ENCODE measurements at places on chromosomes 1 and 21.

GRCh38 chr21:45088729-45089128 lies 14.3 kb downstream of the ADARB1 start:
- DNase-seq, result no peak

DNA sequence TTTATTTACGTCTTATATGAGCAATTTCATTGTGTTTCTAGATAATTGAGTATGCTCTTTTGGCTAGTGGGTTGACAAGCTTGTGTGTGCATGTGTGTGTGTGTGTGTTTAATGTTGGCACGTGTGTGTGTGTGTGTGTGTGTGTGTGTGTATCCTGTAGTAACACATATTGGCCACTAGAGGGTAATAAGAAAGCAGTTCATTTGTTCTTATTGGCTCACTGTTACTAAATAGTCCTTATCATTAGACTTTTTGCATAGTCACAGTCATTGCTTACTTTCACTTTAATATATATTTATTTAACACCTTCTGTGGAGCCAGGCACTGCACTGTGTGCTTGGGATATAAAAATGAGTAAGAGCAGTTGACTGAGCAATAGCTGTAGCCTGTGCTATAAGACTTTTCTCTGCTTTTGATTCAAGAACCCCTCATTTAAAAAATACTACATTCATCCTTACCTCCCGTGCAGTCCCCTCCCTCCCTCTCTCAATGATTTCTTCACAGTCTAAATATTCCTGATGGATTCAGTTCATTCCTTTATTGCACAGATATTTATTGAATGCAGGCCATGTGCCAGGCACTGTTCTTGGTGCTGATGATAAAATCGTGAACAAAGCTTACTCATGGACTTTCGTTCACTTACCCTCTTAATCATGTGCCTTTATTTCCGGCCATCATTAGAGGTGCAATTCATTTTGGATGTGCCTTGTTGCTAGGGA lies 96.7 kb downstream of the DYRK1A start:
- no peak for DNase-seq

- no peak for DNase-seq
Measured at GRCh38 chr1:231318568-231318967, 19.1 kb downstream of the EXOC8 start.

GRCh38 chr1:114314098-114314497 lies 160.4 kb upstream of the SYT6 start:
- DNase-seq, result no peak

DNA sequence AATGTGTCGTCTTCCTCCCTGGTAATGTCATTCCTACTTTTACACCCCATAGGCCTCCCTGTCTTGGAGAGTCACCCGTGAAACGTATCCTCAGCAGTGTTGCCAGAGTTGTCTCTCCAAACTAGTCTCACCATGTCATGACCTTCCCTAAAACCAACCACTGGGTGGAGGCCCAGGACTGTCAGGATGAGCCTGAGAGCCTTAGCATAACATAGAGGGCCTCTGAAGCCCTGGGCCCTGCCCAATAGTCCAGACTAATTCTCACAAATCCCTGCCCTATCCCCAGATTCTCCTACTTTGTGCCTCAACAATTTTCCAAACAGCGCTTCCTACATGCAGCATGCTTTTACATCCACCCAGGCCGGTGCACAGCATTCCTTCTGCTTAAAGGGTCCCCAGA lies 29.3 kb upstream of the HSD3B1 start:
- DNase-seq, result no peak

- DNase-seq, result no peak
Measured at GRCh38 chr1:239708622-239709021, 322.3 kb downstream of the CHRM3 start.

- DNase-seq, result no peak
Measured at GRCh38 chr1:183903101-183903500, 98.2 kb downstream of the RGL1 start.

GRCh38 chr1:223755992-223756775 lies 43.8 kb downstream of the CAPN2 start:
- no peak for DNase-seq

DNA sequence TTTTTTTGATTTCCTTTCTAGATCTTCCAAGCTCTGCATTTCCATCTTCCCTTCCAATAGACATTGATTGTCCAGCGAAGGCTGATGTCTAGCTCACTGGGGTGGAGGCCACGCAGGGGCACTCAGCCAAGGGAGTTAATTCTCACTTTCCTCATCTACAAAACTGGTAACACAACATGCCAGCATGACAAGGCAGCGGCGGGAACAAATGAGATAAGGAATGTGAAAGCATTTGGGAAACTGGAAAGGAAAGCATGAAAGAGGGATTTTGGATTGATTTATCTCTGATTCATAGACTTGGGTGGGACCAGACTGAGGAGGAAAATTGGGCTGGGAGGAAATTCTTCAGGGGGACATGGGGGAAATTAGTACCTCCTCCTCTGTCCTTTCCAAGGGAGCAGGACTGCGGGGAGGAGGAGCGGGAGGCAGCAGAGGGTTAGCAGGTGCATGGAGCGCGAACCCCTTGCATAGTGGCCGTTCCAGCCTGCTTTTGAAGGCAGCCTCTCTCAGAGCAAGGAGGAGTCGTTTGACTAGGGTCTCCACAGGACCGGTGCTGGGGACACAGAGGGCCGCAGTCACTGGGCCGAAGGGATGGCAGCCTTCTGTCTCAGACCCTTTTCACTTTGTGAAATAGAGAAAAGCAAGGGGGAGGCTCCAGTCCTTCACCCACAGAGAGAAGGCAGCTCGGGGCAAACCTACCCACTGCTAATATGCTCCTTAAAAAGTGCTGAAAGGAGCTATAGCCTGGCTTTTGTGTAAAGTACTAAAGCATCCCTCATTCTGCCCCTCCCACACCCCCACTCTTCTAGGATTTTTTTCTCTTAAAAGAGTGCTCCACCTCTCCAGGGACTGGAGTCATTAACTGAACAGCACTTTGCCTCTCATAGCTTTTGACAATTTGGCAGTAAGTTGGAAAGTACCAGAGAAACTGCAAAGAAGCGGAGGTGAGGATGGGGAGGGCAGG lies 89.2 kb downstream of the PLXNA2 start:
- no peak for DNase-seq

DNA sequence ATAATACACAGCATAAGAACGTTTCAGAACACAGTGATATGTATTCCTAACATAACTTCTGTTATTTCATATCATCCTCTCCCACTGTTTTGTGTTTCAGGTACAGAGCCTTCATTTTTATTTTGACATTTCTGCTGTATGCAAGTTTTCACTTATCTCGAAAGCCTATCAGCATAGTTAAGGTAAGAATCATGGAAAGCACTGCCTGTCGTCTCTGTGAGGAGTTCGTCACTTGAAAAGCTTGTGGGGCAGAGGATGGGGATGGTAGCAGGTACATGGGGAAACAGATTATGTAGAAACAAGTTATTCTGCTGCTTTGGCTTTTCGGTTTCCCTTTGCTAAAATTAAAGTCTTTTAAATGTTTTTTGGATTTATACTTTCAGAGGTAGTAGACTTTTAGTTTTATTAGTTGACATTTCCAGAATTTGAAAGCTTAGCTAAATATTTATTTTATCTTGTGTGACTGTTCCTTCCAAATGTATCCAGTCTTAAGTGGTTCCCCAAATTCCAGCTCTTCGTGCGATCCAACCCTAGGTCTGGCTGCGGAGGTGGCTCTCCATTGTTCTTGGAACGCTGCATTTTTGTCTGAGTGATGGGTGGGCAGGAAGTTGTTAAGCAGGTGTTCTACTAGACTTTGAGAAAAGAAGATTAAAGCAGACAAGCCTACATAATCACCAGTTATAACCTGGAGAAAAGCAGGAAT lies 12.2 kb downstream of the SLC37A1 start:
- DNase-seq, result no peak

GRCh38 chr1:219990782-219991510 lies 55.4 kb downstream of the EPRS1 start:
- DNase-seq, result no peak

- no peak for DNase-seq
Measured at GRCh38 chr21:15108801-15109200, 44.0 kb upstream of the NRIP1 start.

DNA sequence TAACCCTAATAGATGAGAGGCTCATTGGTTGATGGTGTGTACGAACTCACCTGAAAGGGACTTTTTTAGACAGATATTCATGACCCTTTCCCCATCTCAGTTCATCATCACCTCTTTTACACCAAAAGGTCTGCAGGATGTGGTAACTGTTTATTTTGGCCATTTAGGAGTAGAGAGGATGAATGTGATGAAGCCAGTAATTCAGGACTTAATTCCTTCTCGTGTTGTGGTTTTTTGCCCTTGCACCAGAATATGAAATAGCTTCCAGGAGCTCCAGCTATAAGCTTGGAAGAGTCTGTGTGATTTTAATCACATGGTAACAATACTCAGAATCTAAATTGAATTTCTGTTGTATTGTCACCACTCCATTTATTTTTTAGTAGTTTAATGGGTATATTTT lies 189.4 kb upstream of the KCTD3 start:
- no peak for DNase-seq

- no peak for DNase-seq
Measured at GRCh38 chr1:34926894-34927293, 2.6 kb downstream of the DLGAP3 start.

DNA sequence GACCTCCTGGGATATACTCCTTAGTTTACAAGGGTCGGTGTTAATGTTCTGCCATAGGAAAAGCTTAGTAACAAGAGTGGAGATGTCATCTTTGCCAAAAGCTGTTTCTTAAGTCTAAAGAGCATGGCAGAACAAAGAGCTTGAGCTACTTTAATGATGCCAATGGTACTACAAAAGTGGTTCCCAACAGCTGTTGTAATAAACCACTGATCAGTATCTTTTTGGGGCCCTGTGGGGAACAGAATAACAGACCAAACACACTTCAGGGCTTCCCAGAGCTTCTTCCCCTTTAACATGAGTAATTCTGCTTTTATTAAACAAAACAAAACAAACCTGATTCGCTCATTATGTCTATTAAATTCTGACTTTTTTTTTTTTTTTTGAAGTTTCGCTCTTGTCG lies 116.3 kb downstream of the NCAM2 start:
- DNase-seq, result no peak

- DNase-seq, result no peak
Measured at GRCh38 chr1:59225594-59226316, 71.1 kb upstream of the FGGY start.

GRCh38 chr1:33396188-33397124 lies 34.4 kb downstream of the PHC2 start:
- no peak for DNase-seq

- DNase-seq, result no peak
Measured at GRCh38 chr1:154843636-154844296, 26.3 kb downstream of the KCNN3 start.

DNA sequence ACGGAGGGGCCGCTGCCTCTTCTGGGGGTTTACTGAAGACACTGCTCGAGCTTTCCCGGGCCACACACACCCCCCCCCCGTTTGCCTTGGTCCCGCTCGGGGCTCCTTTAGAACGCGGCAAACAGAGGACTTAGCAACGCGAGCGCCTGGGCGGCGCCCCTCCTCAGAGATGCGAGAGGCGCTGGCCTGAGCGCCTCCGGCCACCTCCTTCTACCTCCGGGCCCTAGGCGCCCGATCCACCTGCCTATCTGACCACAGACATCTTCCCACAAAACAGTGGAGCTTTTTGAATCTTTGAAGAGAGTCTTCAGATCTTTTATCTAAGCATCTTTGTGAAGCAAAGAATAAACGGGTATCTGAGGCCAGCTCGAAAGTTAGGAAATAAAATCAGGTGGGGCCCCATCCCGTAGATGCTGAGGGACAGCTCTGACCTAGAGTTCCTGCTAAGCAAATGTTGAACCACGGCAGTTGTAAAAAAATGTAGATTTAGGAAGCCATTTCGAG lies 436 bp upstream of the TTLL7 start:
- no peak for DNase-seq

GRCh38 chr1:221165839-221166500 lies 286.7 kb downstream of the HLX start:
- no peak for DNase-seq

GRCh38 chr1:212060632-212061472 lies 25.3 kb downstream of the DTL start:
- no peak for DNase-seq

- no peak for DNase-seq
Measured at GRCh38 chr1:246971090-246971721, 36.7 kb downstream of the ZNF695 start.

DNA sequence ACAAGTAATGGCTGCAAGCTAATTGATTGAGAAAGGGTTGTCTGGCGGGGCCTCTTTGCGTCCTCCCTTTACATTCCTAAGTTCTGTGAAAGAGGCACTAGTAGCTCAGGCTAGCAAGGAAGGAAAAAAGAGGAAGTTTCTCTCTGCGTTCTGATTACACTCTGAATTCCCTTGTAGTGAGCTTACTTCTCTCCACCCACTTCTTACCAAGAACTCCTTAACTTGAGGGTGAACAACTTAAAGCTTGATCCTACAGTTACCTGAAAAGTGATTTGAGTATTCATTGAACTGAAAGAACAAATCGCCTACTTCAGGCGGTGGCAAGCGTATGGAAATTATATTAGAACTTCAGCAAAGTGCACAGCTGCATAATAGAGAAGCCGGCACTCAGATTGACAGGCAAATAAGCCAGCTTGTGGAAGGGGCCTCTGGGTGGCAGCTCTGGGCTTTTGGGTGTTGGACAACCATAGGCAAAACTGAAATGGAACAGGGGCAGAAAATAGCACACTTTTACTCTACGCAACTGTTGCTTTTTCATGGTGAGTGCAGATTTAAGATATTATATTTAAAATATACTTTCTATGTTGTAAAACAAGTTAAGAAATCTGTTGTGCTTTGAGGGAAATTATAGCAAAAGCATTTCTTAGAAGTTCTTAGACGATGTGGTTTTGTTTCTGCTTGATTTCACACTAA lies 464.5 kb downstream of the USP25 start:
- DNase-seq, result no peak

DNA sequence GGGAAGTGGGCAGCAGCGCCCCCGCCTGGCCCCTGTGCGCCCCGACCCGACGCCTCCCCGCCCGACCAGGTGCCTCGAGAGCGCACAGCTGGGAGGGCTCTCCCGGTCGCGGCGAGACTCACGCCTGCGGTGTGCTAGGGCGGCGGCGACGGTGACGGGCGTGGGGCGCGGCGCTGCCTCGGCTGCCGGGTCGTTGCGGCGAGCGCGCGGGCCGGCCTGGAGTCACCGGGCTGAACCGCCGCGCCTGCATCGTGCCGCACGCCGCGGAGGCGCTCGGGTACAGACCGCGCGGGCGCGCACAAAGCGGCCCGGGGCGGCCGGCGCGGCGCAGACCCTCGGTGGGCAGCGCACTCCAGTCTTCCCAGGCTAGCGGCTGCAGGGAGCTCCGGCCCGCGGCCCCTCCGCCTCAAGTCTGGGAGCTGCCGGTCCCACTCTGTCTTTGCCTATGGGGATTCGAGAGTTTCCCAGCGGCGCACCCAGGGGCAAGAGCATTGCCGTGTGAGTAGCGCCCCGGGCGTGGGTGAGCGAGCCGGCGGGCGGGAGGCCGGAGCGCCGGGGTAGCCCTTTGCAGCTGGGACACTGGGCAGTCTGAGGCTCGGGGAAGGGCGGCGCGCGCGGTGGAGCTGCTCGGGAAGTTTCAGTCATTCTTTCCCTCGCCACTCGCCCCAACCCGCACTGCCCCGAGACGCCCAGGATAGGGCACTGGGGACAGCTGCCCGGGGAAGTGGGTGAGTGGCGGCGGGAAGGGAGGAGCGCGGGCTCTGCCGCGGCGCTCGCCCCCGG lies at the start of gene SLC35F3:
SLC35F3 (plus strand) TSS at position 44 of the 783 bp plus-strand sequence.
- DNase-seq, result no peak

Data from cortex of kidney (tissue), 1 donor.